Kasumi-1 (cell line): ENCODE measurements at places on chromosomes 11 and 22.

DNA sequence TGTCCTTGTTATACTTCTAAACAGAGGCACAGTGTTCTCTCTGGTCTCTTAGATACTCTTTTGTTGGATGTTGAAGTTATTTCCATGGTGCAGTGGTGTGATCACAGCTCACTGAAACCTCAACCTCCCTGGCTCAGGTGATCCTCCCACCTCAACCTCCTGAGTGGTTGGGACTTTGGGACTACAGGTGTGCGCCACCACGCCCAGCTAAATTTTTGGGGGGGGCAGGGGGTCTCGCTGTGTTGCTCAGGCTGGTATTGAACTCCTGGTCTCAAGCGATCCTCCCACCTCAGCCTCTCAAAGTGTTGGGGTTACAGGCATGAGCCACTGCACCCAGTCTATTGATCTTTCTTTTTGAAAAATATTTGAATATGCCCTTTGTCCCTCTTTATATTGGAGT is 14.9 kb downstream of the ZNF74 start:
- DNase-seq: no peak

DNA sequence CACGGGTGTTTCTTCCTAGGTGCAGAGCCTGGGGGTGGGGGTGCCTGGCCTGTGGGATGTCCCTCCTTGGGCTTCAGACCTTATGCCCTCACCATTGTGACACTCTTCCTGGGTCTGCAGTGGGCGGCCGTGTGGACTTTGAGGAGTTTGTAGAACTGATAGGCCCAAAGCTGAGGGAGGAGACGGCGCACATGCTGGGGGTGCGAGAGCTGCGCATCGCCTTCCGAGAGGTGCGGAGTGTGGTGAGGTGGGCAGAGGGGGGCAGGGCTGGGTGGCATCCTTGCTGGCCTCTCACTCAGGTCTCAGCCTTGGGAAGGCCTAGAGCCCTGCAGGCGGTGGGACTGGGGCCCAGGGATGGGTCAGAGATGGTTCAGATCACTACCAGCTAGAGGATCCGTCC is 2.3 kb downstream of the CABP4 start:
- DNase-seq: no peak

DNA sequence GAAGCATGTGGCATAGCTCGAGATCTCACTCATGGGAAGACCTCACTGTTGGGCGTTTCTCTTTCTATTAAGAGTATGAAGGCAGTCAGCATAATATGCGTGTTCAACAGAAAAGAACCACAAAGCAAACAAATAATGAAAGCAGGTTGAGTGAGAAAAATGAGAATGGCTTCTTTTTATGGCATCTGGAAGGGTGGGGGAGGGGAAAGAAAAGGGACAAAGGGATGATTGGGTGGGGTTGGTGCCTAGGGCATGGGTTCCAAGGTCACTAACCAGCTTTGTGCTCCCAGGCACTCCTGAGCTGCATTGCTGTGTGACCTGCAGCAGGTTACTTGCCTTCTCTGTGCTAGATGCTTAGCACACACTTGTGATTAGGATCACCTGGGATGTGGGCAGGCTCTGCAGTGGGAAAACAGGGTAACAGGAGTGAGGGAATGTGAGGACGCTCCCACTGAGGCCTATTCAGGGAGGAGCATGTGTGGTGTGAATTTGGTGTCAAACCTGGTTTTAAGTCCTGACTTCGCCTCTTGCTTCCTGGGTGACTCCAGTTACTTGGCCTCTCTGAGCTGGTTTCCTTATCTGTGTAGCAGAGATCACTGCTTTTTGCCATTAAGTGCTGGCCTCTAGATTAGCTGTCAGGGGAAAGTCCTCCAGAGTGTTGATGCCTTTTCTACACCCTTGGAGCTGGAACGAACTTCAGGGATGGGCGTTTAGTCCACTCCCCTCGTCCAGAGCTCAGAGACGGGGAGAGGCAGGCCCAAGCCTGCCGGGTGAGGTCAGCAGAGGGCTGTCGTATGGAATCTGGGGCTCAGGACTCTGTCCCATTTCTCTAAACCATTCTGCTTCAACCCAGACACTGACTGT is 74.8 kb downstream of the KIAA1671 start:
- DNase-seq: no peak

GRCh38 chr11:109148669-109149068 is 273.3 kb upstream of the C11orf87 start:
- DNase-seq: no peak

DNA sequence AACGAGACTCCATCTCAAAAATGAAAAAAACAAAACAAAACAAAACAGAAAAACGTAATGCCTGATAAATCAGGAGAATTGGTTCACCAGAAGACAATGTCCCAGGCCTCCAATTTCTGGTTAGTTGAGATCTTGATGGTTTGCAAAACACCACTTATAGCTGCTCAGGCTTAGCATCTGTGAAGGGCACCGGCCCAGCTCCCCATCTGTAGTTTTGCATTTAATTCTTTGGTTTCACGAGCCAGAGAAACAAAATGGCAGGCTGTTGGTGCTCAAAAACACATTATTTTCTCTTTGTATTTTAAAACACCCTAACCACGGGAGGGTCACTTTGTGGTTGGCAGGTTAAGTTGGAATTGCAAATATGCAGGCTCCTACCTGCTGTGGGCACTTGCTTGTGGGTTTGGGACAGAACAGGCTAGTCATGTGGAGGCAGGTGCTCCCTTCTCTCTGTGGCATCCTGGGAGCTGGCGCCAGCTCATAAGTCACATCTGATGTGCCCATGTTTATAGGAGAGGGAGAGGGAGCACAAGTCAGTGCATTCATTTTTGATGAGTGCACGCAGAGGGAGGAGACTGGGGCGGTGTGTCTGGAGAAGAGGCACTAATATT is 145.9 kb downstream of the CEP164 start:
- no peak for DNase-seq

DNA sequence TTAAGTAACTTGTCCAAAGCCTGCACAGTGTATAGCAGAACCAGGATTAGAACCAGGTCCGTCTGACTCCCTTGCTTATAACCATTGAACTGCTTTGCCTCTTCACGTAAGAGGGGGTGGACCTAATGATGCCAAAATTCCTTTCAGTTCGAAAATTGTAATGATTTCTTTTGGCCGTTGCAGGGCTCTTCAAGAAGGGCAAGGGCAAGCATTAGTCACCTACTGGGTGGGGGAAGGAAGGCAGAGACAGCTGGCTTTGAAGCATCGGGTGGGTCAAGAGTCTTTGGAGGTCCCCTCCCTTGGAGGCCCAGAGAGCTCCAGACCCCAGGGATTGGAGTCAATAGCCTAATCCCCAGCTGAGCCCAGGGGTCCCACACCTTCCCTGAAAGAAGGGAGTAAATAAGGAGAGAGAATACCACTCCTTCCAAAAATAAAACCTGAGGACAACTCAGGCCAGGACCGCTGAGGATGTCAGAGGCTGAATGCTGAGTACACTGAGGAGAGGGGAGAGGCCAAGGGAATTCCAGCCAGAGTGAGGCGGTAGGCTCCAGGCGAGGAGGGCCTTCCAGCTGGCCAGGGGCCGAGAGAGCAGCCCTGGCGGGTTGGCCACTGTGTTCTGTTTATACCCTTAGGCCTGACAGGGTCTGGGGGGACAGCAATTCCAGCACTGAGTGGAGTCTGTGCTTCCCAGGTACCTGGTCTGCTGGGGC is 14.1 kb downstream of the CREB3L1 start:
- no peak for DNase-seq

DNA sequence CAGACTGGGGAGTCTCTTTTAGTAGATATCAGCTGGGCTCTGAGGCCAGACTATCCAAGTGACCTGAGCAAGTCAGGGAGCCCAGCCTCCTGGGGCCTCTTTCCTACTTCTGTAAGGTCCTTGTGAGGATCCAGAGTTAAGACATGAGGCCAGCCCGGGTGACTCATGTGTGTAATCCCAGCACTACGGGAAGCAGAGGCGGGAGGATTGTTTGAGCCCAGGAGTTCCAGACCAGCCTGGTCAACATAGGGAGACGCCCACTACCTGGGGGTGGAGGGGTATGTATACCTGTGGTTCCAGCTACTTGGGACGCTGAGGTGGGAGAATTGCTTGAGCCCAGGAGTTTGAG is 36.9 kb upstream of the POLA2 start:
- no peak for DNase-seq

DNA sequence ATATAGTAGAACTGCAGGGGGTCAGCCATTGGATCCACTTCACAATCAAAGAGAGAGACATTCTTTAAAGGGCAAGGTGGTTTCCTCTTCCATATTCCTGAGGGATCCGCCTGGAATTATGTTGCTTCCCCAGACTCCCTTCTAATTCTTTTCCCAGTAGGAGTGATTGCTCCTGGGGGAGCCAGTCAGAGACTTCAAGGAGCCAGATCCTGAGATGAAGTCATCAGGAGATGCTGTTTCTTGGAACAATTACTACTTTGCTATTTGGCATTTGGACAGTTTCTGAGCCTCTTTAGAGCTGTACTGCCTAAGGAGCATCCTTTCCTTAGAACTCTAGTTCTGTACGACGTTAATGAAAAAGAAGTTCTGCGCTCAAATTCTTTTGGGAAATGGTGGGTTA is 1.9 kb upstream of the OR9Q2 start:
- no peak for DNase-seq

- DNase-seq: no peak
Measured at GRCh38 chr11:86408845-86409244, 34.2 kb downstream of the CCDC81 start.

DNA sequence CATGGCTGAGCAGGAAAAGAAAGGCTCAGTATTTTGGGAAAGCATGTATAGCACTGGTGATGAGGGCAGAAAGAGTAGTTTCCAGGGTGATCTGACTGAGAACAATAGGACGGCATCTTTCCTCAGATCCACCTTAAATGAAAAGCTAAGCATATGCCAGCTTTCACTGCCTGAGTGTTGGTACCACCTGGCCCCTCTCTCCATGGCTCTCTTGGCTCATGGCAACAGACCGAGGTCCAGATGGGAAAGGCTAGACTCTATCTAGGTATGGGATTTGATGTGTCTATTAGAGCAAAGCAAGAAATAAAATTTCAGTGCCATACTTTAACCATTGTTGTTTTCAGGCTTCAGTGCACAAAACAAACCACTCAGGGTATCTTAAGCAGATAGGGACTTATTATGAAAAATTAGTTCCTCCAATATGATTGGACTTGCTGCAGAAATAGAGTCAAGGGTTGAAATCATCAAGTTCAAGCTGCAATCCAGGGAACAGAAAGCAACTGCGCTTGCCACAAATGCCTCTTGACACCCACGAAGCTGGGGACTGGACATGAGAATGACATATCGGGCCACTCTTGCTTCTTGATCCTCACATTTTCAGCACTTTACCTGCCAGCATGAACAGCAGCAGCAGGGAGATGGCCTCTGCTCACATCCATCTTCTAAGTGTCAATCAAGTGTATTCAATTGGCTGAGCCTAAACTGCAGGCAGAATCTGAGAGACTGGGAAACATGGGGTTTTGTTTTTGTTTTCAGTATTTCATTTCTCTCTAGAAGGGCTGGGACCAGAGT is 64.0 kb upstream of the SNX19 start:
- DNase-seq: no peak

DNA sequence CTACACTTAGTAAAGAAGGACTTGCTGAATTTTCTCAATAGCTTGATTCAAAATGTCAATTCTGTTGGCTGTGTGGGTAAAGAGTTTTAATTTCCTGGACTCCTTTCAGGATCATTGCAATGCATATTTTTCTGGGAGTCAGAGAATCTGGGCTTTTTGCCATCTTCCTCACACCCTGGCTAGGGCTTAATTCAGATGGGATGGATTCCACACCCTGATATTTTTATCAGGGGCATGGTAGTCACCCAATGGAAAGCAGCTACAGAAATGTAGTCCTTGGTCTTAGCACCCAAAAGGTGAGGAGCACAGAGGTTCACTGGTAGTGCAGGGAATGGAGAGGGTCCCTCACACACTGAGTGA is 79.3 kb downstream of the SGSM3 start:
- no peak for DNase-seq

- no peak for DNase-seq
Measured at GRCh38 chr11:28735511-28735910, 627.3 kb downstream of the METTL15 start.

DNA sequence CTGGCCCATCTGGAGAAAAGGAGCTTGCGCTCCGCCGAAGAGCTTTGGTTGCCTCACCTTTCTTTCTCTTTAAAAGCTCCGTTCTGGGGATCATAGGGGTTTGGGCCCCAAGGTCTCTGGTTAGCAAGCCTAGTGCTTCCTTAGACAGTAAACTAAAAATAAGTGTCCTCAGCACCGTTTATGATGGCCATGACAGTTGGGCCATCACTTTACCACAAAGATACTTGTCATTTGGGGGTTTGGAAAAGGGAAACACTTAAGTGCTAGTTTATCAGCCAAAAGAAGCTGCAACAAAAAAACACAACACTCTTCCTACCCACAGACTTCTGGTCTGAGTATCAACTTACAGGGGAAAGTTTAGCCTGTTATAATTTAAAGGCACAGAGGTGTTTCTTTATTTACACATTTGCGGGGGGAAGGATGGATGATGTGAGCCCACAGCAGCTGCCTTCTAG is 88.4 kb upstream of the CD44 start:
- peak; percentile 97 for DNase-seq

DNA sequence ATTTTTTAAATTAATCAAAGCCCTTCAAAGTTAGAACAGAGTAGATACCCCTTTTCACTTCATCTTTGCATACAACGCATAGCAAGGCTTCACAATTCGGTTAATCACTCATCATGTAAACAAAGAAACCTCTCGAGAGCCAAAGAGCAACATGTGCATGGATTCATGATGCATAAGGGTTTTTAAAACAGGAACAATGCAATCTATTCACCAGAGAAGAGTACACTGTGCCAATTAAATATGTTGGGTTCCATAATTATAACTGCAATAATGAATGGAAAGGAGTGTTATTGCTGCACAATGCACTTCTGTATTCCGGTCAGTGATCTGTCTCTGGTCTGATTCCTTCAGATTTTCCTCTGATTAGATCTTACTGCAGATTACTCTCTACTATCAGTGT is 45.3 kb downstream of the CADM1 start:
- no peak for DNase-seq

DNA sequence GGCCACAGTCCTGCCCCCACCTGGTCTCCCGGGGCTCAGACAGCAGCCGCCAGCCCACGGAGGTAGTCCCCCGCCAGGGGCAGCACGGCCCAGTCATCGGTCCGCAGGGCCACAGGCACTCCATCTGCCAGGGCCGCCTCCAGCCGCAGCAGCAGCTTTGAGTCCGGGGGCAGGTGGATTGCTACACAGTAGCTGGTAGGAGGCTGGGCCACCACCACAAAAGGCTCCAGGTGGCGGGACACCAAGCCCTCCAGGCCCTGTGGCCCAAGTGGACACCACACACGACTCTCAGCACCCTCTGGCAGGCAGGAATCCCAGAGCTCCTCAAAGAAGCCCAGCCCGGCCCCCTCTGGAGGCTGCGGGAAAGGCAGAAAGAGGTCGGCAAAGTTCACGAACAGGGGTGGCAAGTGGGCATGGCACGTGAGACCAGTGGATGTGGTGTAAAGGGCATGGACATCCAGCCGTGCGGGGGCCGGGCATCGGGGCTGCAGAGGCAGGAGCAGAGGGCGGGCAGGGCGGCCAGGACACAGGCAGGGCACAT is 2.9 kb downstream of the AP5B1 start:
- DNase-seq: no peak

- DNase-seq: no peak
Measured at GRCh38 chr22:44409974-44410316, 88.1 kb downstream of the RTL6 start.

DNA sequence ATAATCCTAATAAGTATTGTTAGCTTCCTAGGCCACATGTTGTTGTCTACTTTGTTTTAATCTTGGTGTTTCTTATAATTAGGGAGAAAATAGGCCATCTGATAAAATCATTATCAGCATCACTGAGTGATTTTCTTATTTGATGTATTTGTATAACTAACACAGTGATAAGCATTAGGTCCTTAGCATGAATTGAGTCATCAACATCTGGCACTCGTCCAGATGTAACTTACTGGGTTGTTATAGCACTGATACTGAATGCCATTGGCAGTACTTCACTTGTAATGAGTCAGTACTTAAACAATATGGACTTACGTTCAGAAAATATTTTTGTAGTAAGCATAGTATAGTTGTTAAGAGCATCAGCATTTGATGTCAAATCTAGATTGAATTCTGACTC is 16.2 kb downstream of the API5 start:
- no peak for DNase-seq
